Pulmonary artery endothelial cell (primary cell): ENCODE measurements at places on chromosomes 6 and 20. TPM values are rescaled to one million over a fixed set of nuclear protein-coding genes. Genes with fewer than 3 reads are reported as not detected.

- DNase-seq, result no peak
Measured at GRCh38 chr6:167731731-167732422, 94.8 kb upstream of the AFDN start.

GRCh38 chr20:9884061-9884460 is 45.2 kb upstream of the PAK5 start:
- no peak for DNase-seq

- no peak for DNase-seq
Measured at GRCh38 chr6:53378208-53378607, 29.5 kb upstream of the ELOVL5 start.

WFDC5 gene
- not detected in 2 replicates for total RNA-seq

GPX5 gene
- total RNA-seq, result not detected in 2 replicates

GRCh38 chr6:26198722-26199056 is 111.5 kb downstream of the HFE start:
- DNase-seq, result no peak

COL9A3 gene
- total RNA-seq, result 0.04 and 0.20 TPM in 2 replicates

DNA sequence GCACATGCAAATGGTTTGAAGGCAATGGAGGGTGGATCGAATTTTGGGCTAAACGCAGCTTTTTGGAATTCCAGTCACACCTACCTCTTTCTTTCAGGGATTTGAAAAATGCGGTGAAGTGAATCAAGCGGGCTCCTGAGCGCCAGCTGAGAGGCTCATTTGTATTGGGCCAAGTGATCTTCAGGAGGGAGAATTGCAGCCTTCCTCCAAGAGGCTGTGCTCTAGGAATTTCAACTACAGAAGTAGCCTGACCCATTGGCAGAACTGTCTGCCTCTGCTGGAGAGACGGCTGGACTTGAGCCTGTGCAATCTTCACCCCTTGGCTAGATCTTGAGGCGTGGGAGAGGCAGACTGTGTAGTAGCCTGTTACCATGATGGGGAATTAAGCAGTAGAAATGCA is 5.7 kb upstream of the TIAM2 start:
- no peak for DNase-seq

BPIFA1 gene
- total RNA-seq, result not detected in 2 replicates

PMEPA1 gene
- total RNA-seq, result 3.7 and 4.7 TPM in 2 replicates

GRCh38 chr6:101779051-101779844 is 385.7 kb downstream of the GRIK2 start:
- DNase-seq, result no peak

ZNF512B gene
- total RNA-seq, result 11.7 and 13.1 TPM in 2 replicates

SLC4A11 gene
- 3.0 and 4.3 TPM in 2 replicates for total RNA-seq

DNA sequence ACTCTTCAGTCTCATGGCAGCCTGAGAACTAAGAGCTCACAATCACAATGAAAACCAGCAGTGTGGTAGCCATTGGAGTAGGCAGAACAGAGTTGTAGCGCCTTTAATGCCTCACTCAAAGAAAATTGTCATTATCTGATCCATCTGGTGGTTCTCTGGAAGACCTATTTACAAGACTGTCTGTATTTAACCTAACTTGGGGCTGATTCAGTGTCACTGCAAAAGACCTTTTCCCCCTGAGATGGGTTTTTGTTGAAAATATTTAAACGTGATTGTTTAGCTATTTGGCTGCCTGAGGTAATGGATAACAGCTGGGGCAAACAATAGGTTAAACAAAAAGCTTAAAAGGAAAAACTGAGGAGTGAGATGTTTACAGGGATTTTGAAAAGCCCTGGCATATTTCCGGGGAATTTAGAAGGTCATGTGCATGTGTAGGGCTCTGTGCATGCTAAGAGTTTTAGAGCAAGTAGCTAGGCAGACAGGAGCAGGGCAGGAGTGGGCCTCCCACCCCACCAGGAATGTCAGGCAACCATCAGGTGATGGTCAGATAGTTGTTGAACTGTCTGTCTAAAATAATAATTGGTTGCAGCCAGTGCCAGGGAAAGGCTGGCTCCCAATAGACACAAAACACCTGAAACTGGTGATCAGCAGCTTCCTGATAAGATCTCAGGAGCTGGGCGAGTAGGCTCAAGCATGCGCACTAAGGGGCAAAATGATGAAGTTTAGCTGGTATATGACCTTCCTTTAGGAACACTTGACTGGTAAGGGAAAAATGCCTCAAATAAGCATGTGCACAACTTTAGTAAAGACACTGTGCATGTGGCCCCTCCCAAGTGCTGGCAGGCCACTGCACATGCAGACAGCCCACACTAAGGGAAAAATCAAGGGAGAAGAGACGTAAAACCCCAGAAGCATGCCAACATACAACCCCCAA is 70.8 kb upstream of the AKIRIN2 start:
- no peak for DNase-seq

DNA sequence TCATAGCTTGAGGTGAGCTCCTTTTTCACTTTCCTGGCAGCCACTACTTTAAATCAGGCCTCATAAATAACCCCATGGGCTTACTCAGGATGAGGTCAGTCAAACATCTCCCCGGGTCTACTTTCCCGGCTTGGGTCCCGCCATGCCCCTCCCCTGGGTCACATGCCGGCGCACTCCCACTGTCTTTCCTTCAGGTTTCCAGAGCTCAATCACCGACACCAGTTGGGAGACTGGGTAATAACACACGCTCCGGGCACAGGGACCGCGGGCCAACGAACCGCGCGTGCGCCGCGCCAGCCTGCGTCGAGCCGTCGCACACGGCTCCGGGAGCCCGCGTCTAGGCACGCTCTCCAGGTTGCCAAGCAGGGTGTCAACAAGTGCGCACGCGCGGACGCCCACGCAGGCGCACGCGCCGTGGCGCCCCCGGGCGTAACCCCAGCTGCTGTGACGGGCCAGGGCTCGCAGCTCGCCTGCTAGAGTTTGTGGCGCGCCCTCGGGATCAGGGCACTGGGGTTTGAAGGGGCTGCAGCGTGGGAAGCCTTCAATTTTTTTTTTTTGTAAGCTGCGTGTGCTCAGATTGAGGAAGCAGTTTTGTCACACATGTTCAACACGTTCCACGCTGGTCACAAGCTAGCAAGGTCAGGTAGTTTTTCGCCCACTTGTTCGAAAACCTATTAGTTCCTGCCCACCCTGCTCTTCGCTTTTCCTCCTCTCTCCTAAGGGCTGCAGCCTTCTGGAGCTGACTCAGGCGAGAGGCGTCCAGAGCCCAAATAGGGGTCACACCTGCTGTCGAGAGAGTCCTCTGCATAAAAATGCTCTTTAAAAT is 31.8 kb downstream of the TFAP2B start:
- no peak for DNase-seq

LAMA4 gene
- total RNA-seq, result 516 and 517 TPM in 2 replicates

GRCh38 chr6:117520603-117521395 is 38.3 kb downstream of the DCBLD1 start:
- no peak for DNase-seq

TMEM74B gene
- 0.07 TPM in 1 of 2 replicates, not detected in the other for total RNA-seq

SLC12A5 gene
- total RNA-seq, result 0.07 and 0.26 TPM in 2 replicates

DNA sequence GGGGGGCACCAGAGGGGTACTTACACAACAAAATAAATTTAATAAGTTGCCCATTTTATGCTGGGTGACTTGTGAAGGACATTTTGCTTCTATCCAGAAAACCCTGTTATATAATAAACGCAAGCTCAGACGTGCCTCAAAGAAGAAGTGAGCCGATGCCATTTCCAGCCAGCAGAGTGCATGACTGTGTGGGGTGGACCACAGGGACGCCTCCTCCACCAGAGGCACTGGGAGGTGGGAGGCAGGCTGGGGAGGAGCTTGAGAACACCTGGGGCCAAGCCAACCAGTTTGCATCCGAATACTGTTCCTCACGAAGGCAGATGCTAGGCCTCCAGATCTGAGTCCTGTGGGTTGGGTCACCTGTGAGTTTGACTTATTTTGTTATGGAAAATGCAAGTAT is 363.8 kb downstream of the RNGTT start:
- no peak for DNase-seq

DNA sequence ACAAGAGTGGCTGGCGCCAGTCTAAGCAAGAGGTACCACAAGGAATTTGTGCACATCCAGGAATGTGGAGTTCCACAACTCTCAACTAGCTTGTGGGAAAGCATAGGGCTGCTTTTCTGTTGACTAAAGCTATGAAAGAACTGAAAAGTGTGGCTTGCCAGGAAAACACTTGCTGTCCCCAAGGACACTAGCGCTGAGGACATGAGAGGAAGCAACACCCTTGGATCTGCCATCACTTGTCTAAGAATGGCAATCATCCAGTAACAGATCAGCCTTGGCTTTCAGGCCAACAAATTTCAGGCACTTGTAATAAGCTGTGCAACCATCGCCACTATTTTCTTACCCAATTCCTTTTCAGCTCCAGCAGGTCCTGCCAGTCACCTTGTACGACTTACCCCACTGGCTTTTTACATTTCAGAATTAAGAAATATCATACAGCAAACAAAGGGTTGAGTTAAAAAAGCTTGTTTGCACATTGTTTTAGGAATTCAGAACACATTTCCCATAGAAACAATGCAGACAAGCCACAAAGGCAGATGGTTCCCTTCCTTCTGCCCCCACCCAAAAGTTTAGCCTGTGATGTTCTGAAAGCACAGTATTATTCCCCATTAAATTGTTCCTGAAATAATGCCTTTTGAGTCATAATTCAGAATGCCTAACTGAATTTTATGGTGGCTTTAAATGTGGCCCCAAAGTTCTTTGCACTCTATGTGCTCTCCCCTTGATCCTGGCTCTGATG is 57.9 kb upstream of the SSTR4 start:
- no peak for DNase-seq

DNA sequence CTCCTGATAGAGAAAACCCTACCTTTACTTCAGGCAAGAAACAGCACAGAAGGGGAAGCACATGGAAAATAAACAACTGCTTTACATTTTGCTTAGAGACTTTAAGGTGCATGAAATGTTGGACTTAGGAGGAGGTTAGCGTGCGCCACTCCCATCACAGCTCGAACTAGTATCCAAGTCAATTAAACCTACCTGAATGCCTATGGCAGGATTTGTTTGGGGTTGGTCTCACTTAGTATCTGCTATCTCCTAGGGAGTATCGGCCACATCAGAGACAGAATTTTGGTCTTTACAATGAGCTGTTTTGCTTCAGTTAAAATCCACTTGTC is 12.0 kb downstream of the CYP24A1 start:
- no peak for DNase-seq

DNA sequence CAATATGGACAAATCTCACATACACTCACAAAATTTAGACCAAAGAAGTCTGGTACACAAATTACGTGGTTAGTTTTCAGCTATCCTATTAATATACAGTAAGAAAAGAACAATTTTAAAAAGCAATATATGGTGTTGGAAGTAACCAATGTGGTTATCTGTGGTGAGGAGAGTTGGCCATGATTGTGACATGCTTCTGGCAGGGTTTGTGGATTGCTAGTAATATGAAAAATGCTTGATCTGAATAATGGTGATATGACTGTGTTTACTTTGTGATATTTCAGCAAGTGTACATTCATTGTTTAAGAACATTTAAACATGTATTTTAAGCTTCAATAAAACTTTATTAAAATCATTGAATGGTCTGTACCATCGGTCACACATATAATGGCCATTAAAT is 99.1 kb downstream of the ADGB start:
- DNase-seq, result no peak

- no peak for DNase-seq
Measured at GRCh38 chr6:169832247-169832948, 81.0 kb downstream of the ERMARD start.

GRCh38 chr6:75155631-75156030 is 50.2 kb downstream of the COL12A1 start:
- DNase-seq, result no peak

DNA sequence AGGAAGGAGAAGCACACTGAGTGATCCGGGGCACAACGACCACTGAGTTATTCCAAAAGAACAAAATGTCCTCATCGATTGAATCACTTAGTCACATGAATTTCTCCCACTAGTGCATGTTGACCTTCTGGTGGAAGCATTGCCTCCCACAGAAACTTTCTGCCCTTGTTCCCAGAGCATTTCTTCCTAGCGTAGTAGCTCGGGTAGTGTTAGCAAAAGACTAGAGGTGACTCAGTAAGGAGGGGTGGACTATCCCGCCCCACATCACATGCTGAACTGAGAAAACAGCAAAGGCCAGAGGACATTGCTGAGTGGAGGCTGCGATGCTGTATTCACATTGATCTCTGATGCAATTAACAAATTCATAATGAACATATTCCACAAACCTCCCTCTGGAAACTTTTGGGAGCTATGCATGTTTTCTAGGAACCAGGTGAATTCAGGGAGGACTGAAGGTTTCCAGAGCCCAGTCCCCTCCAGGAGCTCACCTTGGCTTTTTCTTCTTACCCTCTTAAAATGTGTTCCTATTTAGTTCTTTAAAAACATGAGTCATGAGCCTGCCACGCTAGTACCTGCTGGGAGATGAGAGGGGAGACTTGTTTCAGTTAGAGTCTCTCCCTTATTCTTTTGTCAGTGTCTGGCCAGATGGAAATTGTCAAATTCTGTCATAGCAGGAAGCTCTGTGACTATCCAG is 507.9 kb downstream of the CDH26 start:
- no peak for DNase-seq

DNA sequence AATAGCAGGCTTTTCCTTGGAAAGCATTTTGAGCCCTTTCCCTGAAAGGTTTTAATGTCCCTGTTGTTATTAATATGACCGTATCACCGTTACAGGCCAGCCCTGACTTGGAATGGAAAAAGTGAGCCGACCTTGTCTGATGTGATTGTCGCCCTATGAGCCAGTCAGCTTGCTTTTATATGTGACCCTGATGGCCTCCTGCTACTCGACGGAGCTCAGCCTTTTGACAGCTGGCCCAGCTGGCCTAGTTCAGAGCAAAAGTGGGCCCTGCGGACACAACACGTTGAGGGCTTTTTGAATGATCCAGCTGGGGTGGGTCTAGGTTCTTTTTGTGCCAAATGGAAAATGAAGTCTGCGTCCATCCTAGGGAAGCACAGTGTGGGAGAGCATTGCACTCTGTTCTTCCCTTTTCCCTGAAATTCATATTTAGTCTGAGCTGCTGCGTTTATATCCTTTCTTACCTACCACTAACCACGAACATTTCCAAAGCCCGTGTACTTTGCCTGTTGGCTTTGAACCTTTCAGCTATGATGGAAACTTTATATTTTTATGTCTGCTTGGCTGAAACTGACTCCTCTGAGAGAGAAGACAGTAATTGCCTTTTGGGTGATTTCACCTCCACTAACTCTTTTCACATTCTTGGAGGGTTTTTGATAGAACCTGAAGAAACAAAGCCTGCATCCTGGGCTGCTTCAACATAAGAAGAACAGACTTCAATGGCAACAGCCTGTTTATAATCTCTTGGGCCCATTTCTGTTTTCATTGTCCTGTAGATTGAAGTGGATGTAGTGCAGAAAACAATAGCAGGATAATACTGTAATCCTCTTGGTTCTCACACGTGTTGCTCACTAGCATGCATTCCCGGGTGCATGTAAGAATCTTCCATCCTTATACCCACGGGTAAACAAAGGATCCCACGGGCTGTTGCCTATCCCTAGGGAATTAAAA is 121.8 kb upstream of the HDGFL1 start:
- no peak for DNase-seq

DNA sequence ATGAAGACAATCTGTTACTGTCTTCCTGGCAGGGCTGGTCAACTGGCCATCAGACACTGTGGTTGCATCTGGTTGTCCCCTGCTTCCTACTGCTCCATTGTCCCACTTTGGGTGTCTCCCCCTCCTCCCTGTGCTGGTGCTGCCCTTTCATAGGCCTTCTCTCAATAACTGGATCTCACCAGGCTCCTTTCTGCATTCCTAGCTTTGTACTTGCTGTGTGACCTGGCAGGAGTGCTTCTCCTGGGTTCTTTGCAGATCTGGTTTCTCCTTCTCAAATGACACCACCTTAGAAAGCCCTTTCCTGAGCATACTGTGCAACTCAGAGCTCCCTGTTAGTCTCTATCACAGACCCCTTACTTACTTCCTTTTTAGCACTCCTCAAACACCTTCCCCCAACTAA is 223.0 kb downstream of the BCKDHB start:
- no peak for DNase-seq

- DNase-seq, result no peak
Measured at GRCh38 chr6:142011775-142012174, 121.0 kb upstream of the GJE1 start.
